ENCODE measurements at places on chromosomes 5 and 9. TPM values are rescaled to one million over a fixed set of nuclear protein-coding genes. Genes with fewer than 3 reads are reported as not detected.

PJA2 gene
- total RNA-seq = 77.3 TPM

GABRA6 gene
- not detected for total RNA-seq

MAMDC2 gene
- total RNA-seq = 22.9 TPM

LRRC14B gene
- not detected for total RNA-seq

ANXA2R gene
- total RNA-seq = 3.9 TPM

FOXD4L3 gene
- total RNA-seq = not detected

SWI5 gene
- 26.7 TPM for total RNA-seq

PCDHGB3 gene
- total RNA-seq = 5.2 TPM

SCGB3A2 gene
- not detected for total RNA-seq

DOK3 gene
- 2.6 TPM for total RNA-seq

DDX4 gene
- not detected for total RNA-seq

IL9 gene
- total RNA-seq = not detected

CAMK4 gene
- 3.2 TPM for total RNA-seq

C6 gene
- total RNA-seq = not detected

SVEP1 gene
- 81.2 TPM for total RNA-seq

ZDHHC11 gene
- total RNA-seq = 0.64 TPM

JAKMIP2 gene
- 3.2 TPM for total RNA-seq

SELENOP gene
- total RNA-seq = 15.5 TPM

SPATA31E1 gene
- not detected for total RNA-seq

DOCK2 gene
- 7.3 TPM for total RNA-seq

STPG3 gene
- total RNA-seq = not detected

MACIR gene
- 31.5 TPM for total RNA-seq

SLC28A3 gene
- 0.43 TPM for total RNA-seq

NOTCH1 gene
- 36.7 TPM for total RNA-seq

ZNF782 gene
- 5.6 TPM for total RNA-seq

LTC4S gene
- not detected for total RNA-seq

BASP1 gene
- 126 TPM for total RNA-seq

CER1 gene
- not detected for total RNA-seq

DMRTA1 gene
- 0.32 TPM for total RNA-seq

CCDC192 gene
- total RNA-seq = not detected

CD74 gene
- 0.32 TPM for total RNA-seq

ARHGEF39 gene
- total RNA-seq = 0.97 TPM

TXNDC8 gene
- total RNA-seq = not detected

INSYN2B gene
- 12.5 TPM for total RNA-seq

AGXT2 gene
- total RNA-seq = under 0.01 TPM

CKMT2 gene
- 0.43 TPM for total RNA-seq

Measured in fibroblast of villous mesenchyme (primary cell).